Activated gamma-delta T cell (primary cell): ENCODE measurements at places on chromosomes 2 and 18.
A peak's percentile ranks its signal among the peaks of the same experiment; 100 is the strongest.

GRCh38 chr2:134259571-134259970, 5.7 kb downstream of the MGAT5 start:
- no peak for DNase-seq

- no peak for DNase-seq
Measured at GRCh38 chr2:15834381-15835031, 105.8 kb upstream of the MYCN start.

DNA sequence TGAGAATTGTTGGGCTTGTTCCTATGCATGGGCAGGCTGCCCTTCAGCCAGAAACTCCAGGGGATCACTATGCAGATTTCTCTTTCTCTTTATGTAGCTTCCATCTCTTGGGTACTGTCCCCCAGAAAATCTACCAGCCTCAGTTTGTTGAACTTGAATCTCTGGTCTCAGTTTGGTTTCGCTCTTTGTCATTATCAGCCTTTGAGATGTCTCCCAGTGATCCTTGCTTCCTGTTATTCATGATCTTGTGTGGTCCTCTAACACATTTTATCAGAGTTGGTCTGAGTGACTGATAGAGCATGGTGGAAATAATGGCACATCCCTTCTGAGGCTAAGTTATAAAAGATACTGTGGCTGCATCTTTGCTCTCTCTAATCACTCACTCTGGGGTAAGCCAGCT, 7.8 kb downstream of the TMEM87B start:
- no peak for DNase-seq

DNA sequence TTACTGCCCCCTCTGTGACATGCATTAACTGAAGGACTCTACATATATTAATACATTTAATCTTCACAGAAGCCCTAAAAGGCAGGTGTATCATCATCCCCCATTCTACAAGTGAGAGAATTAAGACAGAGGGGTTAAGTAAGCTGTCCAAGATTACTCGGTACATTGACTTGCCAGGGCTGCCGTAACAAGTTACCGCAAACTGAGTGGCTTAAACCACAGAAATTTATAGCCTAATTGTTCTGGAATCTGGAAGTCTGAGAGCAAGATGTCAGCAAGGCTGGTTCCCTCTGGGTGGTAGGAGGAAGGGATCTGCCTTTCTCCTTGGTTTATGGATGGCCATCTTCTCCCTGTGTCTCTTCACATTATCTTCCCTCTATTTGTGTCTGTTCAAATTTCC, 605.5 kb downstream of the EPHA4 start:
- no peak for DNase-seq

GRCh38 chr18:69265656-69266055, 135.0 kb upstream of the DOK6 start:
- DNase-seq = no peak

DNA sequence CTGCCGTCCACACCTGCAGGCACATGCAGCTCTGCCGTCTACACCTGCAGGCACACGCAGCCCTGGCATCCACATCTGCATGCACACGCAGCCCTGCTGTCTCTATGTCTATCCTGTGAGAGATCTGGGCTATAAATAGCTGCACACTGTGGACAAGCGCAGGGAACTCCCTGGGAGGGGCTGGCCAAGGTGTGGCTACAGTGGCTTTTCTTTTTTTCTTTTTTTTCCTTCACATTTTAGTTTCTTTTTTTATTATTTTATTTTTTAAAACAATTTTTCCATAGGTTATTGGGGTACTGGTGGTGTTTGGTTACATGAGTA, 42.0 kb downstream of the TMEM182 start:
- DNase-seq = peak; percentile 4
